ENCODE measurements at places on chromosomes 16 and 17.
A peak's percentile ranks its signal among the peaks of the same experiment; 100 is the strongest.

GRCh38 chr17:75404731-75405364, 630 bp downstream of the GRB2 start:
- DNase-seq: peak; percentile 85

- peak; percentile 51 for DNase-seq
Measured at GRCh38 chr17:322006-322780, 30.4 kb downstream of the RPH3AL start.

GRCh38 chr17:29283496-29283895, 10.5 kb downstream of the NUFIP2 start:
- no peak for DNase-seq

GRCh38 chr17:70110443-70110880, 35.4 kb downstream of the KCNJ16 start:
- DNase-seq: no peak

- no peak for DNase-seq
Measured at GRCh38 chr17:58665946-58666857, 25.6 kb downstream of the TEX14 start.

GRCh38 chr17:49987290-49987585, 7.8 kb downstream of the DLX3 start:
- peak; percentile 21 for DNase-seq

- no peak for DNase-seq
Measured at GRCh38 chr16:10121491-10121890, 60.7 kb downstream of the GRIN2A start.

GRCh38 chr17:50325906-50326305, 20.0 kb upstream of the XYLT2 start:
- DNase-seq: peak; percentile 53

- no peak for DNase-seq
Measured at GRCh38 chr17:9798008-9798407, 6.6 kb upstream of the DHRS7C start.

GRCh38 chr16:17295948-17296347, 174.8 kb downstream of the XYLT1 start:
- DNase-seq: no peak

GRCh38 chr17:48440669-48441068, 10.7 kb upstream of the SKAP1 start:
- no peak for DNase-seq

GRCh38 chr16:66984892-66985311, 3.5 kb upstream of the CES4A start:
- DNase-seq: peak; percentile 86

GRCh38 chr16:27726621-27727261, 176.8 kb downstream of the KATNIP start:
- no peak for DNase-seq

- DNase-seq: peak; percentile 82
Measured at GRCh38 chr17:64063766-64064224, 43.4 kb upstream of the ICAM2 start.

GRCh38 chr16:25563700-25564099, 128.1 kb upstream of the HS3ST4 start:
- no peak for DNase-seq

DNA sequence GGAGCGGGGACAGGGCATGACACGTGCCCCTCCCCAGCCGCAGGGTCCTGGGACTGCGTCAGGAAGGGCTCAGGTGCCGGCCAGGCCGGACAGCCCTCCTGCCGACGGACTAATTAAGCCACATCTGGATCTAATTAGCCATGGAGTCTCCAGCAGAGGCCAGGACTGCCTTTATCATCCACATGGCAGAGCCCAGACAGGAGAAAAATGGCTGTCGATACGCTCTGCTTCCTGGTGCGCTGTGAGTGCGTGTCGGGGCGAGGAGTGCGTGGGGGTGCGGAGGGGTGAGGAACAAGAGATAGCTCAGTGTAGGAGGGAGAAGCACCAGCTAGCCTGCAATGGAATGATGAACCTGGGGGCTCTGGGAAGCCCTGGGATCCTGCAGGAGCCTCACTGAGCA, 218.8 kb downstream of the IRF8 start:
- DNase-seq: no peak

DNA sequence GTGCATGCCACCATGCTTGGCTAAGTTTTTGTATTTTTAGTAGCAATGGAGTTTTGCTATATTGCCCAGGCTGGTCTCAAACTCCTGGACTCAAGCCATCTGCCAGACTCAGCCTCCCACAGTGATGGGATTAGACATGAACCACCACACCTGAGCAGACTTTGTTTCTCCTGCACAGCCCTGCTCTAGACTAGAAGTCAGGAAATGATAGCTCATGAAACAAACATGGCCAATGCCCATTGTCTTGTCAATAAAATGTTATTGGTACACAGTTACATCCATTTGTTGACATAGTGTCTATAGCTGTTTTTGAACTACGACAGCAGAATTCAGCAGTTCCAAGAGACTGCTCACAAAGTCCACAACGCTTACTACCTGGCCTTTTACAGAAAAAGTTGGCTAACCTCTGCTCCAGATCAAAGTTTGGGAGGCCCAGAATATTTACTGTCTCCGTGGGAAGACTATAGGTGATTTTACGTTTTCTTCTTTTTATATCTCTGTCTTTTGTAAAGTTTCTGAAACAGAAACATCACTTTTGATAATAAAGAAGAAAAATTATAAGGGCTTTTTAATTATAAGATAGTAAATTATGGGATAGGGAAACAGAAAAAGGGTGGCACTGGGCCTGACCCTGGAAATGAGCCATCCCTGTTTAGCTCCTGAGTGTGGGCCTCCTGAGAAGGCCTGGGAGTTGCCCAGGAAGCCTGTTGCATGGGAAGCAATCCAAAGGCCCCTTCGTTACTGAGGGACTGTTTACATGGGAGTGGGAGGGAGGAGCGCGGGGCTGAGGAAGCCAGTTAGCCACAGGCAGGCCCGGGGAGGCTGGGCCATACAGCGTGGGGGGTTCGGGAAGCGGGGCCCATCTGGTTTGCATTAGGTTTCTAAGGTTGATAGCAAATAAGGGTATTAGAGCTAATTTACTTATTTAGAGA, 201.5 kb downstream of the IRF8 start:
- DNase-seq: peak; percentile 38

GRCh38 chr17:68565661-68566441, 35.3 kb downstream of the FAM20A start:
- DNase-seq: no peak

DNA sequence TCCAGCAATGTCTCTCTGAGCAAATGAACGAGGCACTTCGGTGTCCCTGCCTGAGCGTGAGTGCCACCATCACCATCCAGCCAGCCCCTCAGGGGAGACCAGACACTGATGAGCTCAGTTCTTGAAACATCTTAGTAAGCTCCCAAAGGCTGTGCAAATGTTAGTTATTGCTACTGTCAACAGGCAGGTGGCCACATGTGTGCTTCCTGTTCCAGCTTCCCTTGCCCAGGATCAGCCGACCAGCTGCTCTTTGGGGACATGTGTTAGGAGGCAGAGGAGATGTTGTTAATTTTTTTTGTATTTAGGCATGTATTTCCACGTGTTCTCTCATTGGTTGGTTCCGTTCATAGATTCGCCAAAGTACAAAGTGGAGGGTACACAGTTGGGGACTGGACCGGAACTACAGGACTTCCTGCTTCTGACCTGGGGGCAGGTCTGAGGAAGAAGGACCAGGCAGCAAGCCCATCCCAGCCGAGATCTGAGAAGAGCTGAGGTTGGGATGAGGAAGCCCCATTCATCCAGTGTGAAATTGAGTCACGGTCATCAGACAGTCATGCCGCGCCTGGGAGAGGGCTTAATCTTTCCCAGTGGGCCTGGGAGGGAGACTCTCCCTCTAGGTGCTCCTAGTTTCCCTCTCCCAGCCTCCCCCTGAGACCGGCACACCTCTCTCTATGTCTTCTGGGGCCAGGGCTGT, 3.8 kb downstream of the TTYH2 start:
- no peak for DNase-seq

DNA sequence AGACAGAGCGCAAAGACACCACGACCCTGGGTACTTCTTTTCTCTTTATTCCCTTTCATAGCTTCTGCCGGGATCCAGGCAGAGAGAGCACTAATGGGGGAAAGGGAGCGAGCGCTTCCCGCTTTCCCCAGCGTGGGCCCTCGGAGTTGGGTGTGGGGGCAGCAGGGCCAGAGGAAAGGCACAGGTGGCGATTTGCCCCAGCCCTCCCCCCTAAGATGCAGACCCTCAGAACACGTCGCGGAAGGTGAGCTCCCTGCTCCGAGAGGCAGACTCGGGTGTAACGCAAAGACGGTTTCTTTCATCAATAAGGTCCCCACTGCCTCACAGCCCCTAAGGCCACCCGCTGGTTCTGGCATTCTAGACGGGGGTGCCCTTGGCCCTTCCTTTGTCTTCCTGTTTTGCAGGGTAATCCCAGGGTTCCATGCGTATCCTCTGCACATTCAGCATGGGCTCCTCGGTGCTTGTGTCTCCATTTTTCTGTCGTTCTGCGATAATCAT, 570 bp upstream of the NME3 start:
- no peak for DNase-seq

GRCh38 chr17:40579471-40579870, 14.2 kb upstream of the CCR7 start:
- DNase-seq: no peak

DNA sequence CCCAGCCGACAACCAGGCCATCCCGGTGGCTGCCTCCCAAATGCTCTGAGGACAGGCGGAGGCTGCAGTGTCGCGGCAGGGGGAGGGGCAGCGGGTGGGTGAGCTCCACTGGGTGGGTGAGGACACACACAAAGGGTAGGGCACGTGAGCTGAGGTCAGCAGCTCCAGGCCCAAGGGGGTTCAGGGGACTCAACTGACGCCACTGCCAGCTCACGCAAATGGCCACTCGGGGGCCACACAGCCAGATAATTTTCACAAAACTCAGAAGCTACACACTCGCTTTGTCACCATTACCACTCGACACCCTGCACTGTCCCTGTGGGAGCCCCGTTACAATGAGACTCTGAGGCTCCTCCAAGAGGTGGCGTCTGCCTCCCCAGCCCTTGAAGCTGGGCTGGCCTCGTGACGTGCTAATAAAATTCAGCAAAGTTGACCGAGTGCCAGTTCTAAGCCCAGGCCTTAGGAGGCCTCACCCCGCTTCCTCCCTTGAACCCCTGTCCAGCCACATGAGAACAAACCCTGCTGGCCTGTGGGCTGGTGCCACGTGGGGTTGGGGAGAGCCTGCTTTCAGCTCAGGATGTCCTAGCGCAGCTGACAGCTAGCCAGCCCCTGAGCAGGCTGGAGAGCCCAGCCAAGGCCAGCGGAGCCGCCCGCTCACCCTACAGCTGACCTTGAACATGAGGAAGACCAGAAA, 56.9 kb downstream of the RMI2 start:
- DNase-seq: no peak

DNA sequence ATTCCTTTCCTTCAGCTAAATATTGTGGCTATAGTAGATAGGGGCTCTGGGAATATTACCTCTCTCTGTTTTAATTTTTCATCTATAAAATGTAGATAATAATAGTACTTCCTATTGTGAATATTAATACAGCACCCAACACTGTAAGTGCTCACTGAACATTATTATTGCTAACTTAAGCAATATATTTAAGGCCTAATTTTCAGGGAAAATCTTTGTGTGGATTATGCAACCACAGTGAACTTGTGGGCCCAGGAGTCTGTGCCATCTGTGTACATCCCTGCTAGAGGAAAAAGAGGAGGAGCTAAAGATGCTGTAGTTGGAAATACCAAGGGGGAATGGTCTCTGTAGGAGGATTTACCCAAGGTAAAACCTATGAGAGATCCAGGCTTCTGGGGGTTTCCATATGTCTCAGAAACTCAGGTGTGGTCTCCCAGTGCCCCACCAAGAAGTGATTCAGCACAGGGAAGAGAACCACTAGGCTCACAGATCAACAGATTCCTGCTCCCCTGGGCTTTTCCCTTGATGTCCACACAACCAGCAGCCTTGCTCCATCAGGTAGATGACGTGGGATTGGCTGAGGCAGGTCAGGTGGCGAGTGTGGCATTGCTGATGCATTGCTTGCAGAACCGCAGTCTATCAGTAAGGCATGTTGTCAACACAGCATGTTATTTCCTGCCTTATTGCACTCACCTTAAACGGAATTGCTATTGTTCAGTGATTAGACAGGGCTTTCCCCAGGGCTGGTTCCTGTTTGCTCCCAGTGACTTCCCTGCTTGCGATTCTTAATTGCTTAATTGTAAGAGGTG, 1.6 kb upstream of the N4BP1 start:
- peak; percentile 92 for DNase-seq

All from activated effector memory CD4-positive, alpha-beta T cell treated with anti-CD3 and anti-CD28 coated beads, Interleukin-2, amount 50 U/mL, for 16 hours (primary cell).